ENCODE measurements at places on chromosomes 7 and 10.

GRCh38 chr10:44393051-44393630 lies 8.2 kb upstream of the CXCL12 start:
- no peak for DNase-seq

DNA sequence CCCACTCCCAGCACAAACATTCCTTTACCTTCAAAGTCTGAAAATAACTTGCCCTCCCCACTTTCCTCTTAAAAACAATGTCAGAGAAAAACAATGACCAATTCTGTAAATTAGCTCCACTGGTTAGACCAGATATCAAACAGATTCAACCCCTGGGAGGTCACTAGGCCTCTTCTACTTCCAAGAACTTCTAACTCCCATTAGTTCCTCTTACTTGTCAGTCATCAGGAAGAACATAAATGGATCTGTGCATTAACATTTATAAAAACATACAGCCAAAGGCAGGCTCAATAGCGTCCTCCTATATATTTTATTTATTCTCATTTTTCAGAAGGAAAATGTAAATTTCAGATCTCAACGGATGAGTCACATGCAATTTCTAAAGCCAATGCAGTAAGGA lies 2.2 kb downstream of the ELAPOR2 start:
- no peak for DNase-seq

DNA sequence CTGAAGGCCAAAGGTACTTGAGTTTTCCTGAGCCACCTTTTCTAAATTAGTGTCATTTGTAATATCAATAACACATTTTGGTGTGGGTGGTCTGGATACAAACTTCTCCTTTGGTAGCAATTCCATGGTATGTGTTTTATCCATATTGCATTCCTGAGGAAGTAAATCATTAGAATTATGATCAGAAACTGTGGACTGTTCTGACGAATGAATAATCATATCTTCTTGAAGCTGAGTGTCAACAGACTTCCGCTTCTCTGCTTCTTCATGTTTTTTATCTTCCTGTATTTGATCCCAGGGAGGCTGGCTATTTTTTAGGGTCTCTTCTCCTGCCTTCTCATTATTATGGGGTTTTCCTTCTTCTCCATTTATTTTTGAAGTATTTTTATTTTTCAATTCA lies 81.4 kb downstream of the NRBF2 start:
- no peak for DNase-seq

- DNase-seq: no peak
Measured at GRCh38 chr10:131676800-131677421, 223.9 kb upstream of the PPP2R2D start.
